ENCODE measurements at places on chromosomes 13 and 19.

GRCh38 chr13:85785205-85785604, 14.0 kb downstream of the SLITRK6 start:
- H3K36me3 ChIP-seq = no peaks in the 10 kb centered on the region
- no peak overlapping the region for H3K4me3 ChIP-seq
- DNase-seq = no peak
- H3K27me3 ChIP-seq = no peaks in the 10 kb centered on the region

DNA sequence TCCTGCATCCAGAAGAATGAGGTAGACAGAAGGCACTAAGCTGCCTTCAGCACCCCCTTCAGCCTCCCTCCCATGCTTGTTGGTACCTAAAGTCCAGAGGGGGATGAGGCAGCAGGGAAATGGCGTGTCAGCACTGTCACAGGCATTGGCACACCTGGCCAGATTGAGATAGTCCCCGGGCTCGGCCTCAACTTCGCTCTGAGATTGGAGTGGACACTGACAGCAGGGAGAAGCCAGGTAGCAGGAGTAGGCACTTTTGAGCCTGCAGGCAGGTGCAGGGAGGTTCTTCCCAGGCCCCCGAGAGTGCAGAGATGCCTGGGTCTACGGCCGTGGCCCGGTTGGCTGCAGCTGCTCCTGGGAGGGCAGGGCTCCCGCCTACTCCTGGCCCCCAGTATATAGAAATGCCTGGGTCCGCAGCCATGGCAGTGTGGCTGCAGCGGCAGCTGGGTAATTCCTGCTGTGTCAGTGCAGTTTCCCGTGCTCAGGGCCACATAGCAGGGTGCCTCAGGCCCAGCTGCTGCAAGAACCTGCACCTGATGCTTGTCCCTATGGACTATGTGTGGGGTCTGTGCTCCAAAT, 160.3 kb downstream of the SLITRK6 start:
- no peak overlapping the region for H3K27ac ChIP-seq
- H3K27me3 ChIP-seq = no peaks in the 10 kb centered on the region
- H3K4me3 ChIP-seq = no peak overlapping the region
- no peaks in the 10 kb centered on the region for H3K36me3 ChIP-seq
- DNase-seq = no peak
- no peaks in the 10 kb centered on the region for H3K4me1 ChIP-seq

GRCh38 chr13:98970330-98970729, 7.5 kb downstream of the DOCK9 start:
- H3K4me3 ChIP-seq = no peak overlapping the region
- H3K27me3 ChIP-seq = no peaks in the 10 kb centered on the region
- no peak for DNase-seq

- H3K36me3 ChIP-seq = no peaks in the 10 kb centered on the region
- no peaks in the 10 kb centered on the region for H3K27me3 ChIP-seq
- no peak for DNase-seq
- no peak overlapping the region for H3K4me3 ChIP-seq
- H3K27ac ChIP-seq = no peak overlapping the region
These were observed 72.8 kb downstream of the CCDC70 start for GRCh38 chr13:51934461-51935087.

DNA sequence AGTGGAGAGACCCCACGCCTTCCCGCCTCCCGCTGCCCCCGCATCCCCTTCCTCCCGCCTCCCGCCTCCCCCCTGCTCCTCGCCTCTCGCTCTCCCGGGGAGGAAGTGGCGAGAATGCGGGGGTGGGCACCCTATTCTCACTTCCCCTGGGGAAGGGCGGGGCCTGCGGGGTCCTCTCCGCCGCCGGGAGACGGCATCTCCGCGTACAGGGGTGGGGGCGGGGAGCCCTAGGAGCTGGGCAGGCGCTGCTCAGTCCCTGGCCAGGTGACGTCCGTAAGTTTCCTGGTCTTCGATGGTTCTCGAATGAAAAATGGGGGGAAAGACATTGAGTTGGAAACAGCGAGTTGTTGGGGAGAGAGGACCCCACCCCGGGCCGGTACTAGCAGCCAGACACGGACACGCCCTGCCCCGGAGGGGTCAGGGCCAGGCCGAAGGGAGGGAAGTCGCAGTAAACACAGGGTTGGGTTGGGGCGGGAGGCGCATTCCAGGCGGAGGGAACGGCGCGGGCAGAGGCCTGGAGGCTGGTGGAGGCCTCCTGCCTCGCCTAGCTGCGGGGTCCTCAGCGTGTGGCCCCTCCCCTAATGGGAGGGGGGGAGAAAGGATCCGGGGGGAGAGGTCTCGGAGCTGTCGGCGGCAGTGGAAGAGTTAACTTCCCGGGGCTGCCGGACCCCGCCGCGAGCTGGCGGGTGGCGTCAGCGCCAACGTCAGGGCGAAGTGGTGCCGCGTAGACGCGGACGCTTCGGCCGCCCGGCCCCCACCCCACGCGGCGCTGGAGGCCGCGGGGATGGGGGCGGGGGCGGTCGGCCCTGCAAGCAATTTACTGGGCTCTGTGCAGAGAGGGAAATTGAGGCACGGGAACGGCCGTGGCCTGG, 10.4 kb upstream of the JUND start:
- no peaks in the 10 kb centered on the region for H3K27me3 ChIP-seq
- no peaks in the 10 kb centered on the region for H3K36me3 ChIP-seq
- H3K27ac ChIP-seq = peak overlapping the region; percentile 22
- peak; percentile 77 for DNase-seq
- H3K4me3 ChIP-seq = peak overlapping the region; percentile 55
- peaks cover 26% of the 10 kb centered on the region for H3K4me1 ChIP-seq

DNA sequence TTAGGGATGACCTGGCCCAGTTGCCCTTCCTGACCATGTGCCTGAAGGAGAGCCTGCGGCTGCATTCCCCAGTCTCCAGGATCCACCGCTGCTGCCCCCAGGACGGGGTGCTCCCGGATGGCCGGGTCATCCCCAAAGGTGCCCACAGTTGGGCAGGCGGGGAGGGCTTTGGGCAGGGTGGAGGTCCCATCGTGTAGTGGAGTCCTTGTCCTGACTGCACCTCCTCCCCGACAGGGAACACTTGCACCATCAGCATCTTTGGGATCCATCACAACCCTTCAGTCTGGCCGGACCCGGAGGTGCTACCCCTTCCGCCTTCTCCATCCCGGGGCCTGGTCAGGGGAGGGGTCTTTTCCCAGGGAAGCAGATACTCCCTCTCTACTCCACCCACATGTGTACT, 31.7 kb upstream of the CYP4F8 start:
- no peaks in the 10 kb centered on the region for H3K36me3 ChIP-seq
- H3K4me1 ChIP-seq = no peaks in the 10 kb centered on the region
- H3K27ac ChIP-seq = no peak overlapping the region
- no peak for DNase-seq
- no peak overlapping the region for H3K4me3 ChIP-seq
- H3K27me3 ChIP-seq = no peaks in the 10 kb centered on the region

- H3K27me3 ChIP-seq = no peaks in the 10 kb centered on the region
- no peaks in the 10 kb centered on the region for H3K4me1 ChIP-seq
- H3K27ac ChIP-seq = no peak overlapping the region
- no peak for DNase-seq
- no peak overlapping the region for H3K4me3 ChIP-seq
These were observed 9.0 kb downstream of the STARD13 start for GRCh38 chr13:33276570-33276969.

DNA sequence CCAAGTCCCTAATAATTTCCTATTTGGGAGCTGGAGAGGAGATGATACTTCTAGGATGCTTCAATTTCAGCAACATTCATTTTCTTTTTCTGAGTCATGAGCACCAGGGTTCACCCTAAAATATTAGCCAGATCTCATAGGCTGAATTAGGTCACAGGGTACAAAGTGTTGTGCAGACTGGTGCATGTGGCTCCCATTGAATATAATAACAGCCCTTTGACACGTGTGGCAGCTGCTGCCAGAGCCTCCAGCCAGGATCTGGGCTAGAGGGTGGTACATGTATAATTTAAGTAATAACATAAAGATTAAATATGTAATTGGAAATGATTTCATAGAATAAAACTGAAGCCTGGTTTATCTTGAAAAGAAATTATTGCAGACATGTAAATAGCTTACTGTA, 244.9 kb downstream of the ATP8A2 start:
- H3K36me3 ChIP-seq = peaks cover 2% of the 10 kb centered on the region
- H3K27me3 ChIP-seq = no peaks in the 10 kb centered on the region
- no peaks in the 10 kb centered on the region for H3K4me1 ChIP-seq
- no peak overlapping the region for H3K4me3 ChIP-seq
- DNase-seq = no peak

DNA sequence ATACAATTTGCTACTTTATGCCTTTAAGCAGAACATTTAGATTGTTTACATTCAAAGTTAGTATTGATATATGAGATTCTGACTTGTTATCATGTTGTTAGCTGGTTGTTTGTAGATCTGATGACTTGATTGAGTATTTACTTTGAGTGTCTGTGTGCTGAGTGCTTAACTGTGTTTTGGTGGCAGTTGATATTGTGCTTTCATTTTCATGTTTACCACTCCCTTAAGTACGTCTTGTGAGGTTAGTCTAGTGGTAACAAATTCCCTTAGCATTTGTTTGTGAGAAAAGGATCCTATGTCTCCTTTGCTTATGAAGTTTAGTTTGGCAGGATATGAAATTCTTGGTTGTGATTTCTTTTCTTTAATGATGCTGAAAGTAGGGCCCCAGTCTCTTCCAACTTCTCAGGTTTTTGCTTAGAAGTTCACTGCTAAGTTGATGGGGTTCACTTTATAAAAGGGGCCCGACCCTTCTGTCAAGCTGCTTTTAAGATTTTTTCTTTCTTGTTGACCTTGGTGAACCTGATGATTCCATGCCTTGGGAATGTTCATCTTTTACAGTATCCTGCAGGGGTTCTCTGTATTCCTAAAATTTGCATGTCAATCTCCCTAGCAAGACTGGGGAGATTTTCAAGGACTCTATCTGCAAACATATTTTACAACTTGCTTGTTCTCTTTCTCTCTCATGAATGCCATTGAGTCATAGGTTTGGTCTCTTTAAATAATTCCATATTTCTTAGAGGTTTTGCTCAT, 1095.4 kb upstream of the PCDH20 start:
- no peak overlapping the region for H3K27ac ChIP-seq
- no peaks in the 10 kb centered on the region for H3K36me3 ChIP-seq
- no peaks in the 10 kb centered on the region for H3K27me3 ChIP-seq
- no peak for DNase-seq
- no peak overlapping the region for H3K4me3 ChIP-seq
- H3K4me1 ChIP-seq = no peaks in the 10 kb centered on the region

GRCh38 chr13:31950111-31950815, 81.3 kb upstream of the FRY start:
- no peak overlapping the region for H3K4me3 ChIP-seq
- no peaks in the 10 kb centered on the region for H3K27me3 ChIP-seq
- H3K36me3 ChIP-seq = no peaks in the 10 kb centered on the region
- no peak for DNase-seq
- no peaks in the 10 kb centered on the region for H3K4me1 ChIP-seq

- no peaks in the 10 kb centered on the region for H3K36me3 ChIP-seq
- no peaks in the 10 kb centered on the region for H3K4me1 ChIP-seq
- no peak overlapping the region for H3K4me3 ChIP-seq
- H3K27me3 ChIP-seq = no peaks in the 10 kb centered on the region
These were observed 117.7 kb upstream of the KLF12 start for GRCh38 chr13:74251778-74252519.

DNA sequence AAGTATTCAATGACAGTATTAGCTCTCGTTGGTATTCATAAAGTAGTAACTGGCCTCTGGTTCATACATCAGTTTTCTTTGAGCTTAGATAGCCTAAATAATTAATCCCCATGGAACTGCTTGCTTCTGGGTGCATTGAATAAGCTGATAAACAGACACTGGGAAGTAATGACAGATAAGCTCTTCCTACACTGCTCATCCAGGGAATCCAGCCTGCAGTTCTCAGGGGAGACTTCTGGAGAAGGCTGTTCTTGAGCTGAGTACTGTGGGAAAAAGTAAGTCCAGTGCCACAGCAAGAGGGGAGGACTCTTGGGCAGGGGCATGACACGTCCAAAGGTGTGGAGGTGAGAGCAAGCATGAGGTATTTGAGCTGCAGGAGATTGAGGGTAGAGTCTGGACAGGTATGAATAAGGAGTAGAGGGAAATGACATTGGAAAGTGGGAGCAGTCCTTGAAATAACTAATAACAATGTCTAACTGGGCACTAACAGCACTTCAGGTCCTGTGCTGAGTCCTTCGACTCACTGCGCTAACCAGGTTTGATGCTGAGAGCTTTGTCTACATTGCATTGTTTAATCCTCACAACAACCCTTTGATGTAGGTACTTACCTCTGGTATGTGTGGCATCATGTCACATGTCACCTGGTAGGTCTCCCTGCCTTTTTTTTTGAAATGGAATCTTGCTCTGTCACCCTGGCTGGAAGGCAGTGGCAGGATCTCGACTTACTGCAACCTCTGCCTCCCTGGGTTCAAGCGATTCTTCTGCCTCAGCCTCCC, 7.2 kb downstream of the GARRE1 start:
- no peak overlapping the region for H3K27ac ChIP-seq
- no peaks in the 10 kb centered on the region for H3K27me3 ChIP-seq
- H3K4me3 ChIP-seq = no peak overlapping the region
- H3K36me3 ChIP-seq = no peaks in the 10 kb centered on the region
- no peak for DNase-seq

- H3K27ac ChIP-seq = no peak overlapping the region
- no peaks in the 10 kb centered on the region for H3K36me3 ChIP-seq
- no peak for DNase-seq
- H3K4me3 ChIP-seq = no peak overlapping the region
- no peaks in the 10 kb centered on the region for H3K4me1 ChIP-seq
These were observed 270.3 kb upstream of the TMTC4 start for GRCh38 chr13:100944791-100945345.

GRCh38 chr13:85601526-85601925, 197.7 kb downstream of the SLITRK6 start:
- no peaks in the 10 kb centered on the region for H3K27me3 ChIP-seq
- H3K4me3 ChIP-seq = no peak overlapping the region
- no peaks in the 10 kb centered on the region for H3K4me1 ChIP-seq
- no peak overlapping the region for H3K27ac ChIP-seq

DNA sequence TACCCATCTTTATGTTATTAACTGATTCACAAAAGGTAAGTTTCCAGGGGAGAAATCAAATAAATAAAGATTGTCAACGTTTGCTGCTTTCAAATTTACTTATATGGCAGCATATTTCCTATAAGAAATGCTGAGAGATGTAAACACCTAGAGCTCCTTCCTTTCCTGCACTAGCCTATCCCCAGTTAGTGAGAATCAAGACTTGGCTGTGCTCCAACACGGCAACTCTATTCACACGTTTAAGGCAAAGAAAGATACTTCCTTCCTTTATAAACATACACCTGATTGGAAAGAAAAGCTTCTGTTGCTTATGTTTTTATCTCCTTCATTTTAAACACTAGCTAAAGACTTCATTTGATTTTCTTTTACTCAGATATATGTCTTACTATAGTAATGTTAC, 107.0 kb downstream of the PCDH9 start:
- DNase-seq = no peak
- no peaks in the 10 kb centered on the region for H3K27me3 ChIP-seq
- peaks cover 4% of the 10 kb centered on the region for H3K4me1 ChIP-seq
- no peak overlapping the region for H3K4me3 ChIP-seq
